ENCODE measurements at places on chromosomes 1 and 21. TPM values are rescaled to one million over a fixed set of nuclear protein-coding genes. Genes with fewer than 3 reads are reported as not detected.

- no peaks in the 10 kb centered on the region for H3K36me3 ChIP-seq
- H3K4me1 ChIP-seq = no peaks in the 10 kb centered on the region
- H3K27me3 ChIP-seq = no peaks in the 10 kb centered on the region
- H3K4me3 ChIP-seq = no peak overlapping the region
- no peak overlapping the region for H3K27ac ChIP-seq
These were observed 188.1 kb upstream of the CACNA1E start for GRCh38 chr1:181295217-181295616.

DNA sequence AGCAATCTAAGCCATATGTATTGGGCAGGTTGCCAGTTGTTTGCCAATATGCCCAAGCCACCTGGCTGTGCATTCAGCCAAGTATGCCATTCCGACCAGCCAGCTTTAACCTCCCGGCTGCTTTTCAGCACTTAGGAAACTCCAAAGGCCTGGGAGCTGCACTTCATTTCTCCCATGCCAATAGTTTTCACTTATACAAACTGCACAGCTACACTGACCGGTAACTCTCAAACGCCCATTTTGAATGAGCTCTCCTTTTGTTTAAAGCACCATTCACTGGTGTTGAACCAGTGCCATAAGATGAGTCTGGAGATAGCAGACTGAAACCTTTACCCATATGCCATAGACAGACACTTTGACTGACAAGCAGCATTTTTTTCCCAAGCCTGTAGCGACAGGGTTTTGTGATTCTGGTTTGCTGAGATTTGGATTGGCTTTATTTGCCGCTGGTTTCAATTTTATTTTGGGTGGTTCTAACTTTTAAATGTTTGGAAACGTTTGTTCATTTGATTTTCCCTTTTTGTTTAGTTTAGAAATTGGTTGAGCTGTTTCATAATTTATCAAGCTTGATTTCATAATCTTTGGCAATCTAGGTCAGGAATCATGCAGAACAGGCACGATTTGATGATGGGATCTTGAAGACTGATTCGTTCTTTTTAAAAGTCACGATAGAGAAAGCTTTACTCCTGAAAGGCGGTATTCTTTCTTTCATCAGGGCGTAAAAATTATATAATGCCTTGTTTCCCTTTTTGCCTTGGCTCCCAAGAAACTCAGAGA, 144.6 kb downstream of the NFIA start:
- H3K4me1 ChIP-seq = no peaks in the 10 kb centered on the region
- no peak for DNase-seq
- no peak overlapping the region for H3K27ac ChIP-seq
- H3K36me3 ChIP-seq = no peaks in the 10 kb centered on the region

GRCh38 chr1:231681006-231681405, 54.4 kb downstream of the DISC1 start:
- H3K27ac ChIP-seq = no peak overlapping the region
- H3K4me3 ChIP-seq = no peak overlapping the region
- no peaks in the 10 kb centered on the region for H3K36me3 ChIP-seq
- H3K27me3 ChIP-seq = no peaks in the 10 kb centered on the region

Gene OR2L5
- total RNA-seq = not detected

Gene TP73
- not detected for total RNA-seq

Gene TNFRSF4
- total RNA-seq = not detected

Gene INTS3
- total RNA-seq = 33.5 TPM
